ENCODE measurements at places on chromosomes 3 and 15. TPM values are rescaled to one million over a fixed set of nuclear protein-coding genes. Genes with fewer than 3 reads are reported as not detected.

Gene GP9
- total RNA-seq = not detected

Gene GOLGA8H
- 2.4 TPM for total RNA-seq

Gene ARGFX
- not detected for total RNA-seq

Gene C3orf85
- not detected for total RNA-seq

Gene CYP11A1
- total RNA-seq = not detected

Gene DUOXA1
- total RNA-seq = 0.30 TPM

Gene MNS1
- total RNA-seq = 3.0 TPM

Gene AP3B2
- 0.68 TPM for total RNA-seq

Gene FOXL2NB
- 1.0 TPM for total RNA-seq

Gene IQCF5
- not detected for total RNA-seq

Gene CPN2
- total RNA-seq = not detected

Gene PLA1A
- total RNA-seq = 0.25 TPM

Data from A549 treated with AZD2906 at 1 μM for 4 hours (cell line).